ENCODE measurements at places on chromosomes 6 and 20. TPM values are rescaled to one million over a fixed set of nuclear protein-coding genes. Genes with fewer than 3 reads are reported as not detected.

- peak; percentile 62 for DNase-seq
Observed at GRCh38 chr6:136103763-136104311, 146.3 kb downstream of the MTFR2 start.

- DNase-seq = no peak
Observed at GRCh38 chr20:50187403-50188051, 3.1 kb upstream of the CEBPB start.

- no peak for DNase-seq
Observed at GRCh38 chr20:35568645-35569044, 26.8 kb downstream of the ERGIC3 start.

ASF1A gene
- polyA plus RNA-seq = 8.8 TPM

SRMS gene
- not detected for polyA plus RNA-seq
